Substantia nigra (tissue), 51 donors: ENCODE measurements at places on chromosomes 1 and 21.

- DNase-seq: no peak
Measured at GRCh38 chr1:41481109-41481775, 3.2 kb downstream of the EDN2 start.

DNA sequence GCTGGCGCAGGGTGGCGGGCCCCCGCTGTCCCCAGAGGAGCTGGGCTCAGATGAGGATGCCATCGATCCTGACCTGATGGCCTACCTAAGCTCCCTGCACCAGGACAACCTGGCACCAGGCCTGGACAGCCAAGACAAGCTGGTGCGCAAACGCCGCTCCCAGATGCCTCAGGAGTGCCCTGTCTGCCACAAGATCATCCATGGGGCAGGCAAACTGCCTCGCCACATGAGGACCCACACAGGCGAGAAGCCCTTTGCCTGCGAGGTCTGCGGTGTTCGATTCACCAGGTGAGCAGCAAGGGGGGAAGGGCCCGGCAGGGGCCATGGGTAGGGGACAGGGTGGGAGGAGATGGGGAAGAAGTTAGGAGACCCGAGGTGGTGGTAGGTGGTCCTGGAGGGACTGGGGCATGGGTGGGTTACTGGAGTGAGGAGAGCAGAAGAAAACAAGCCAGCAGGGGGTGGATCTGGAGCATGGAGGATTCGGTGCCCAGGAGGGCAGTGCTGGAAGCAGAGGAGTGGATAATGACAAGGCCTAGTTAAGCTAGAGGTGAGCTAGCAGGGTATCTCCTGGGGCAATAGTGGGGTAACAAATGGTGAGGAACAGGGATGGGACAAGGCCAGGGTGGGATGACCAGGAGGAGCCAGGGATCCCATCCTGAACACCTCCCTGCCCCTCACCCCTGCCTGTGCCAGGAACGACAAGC is 13.1 kb downstream of the ZBTB7B start:
- DNase-seq: no peak

DNA sequence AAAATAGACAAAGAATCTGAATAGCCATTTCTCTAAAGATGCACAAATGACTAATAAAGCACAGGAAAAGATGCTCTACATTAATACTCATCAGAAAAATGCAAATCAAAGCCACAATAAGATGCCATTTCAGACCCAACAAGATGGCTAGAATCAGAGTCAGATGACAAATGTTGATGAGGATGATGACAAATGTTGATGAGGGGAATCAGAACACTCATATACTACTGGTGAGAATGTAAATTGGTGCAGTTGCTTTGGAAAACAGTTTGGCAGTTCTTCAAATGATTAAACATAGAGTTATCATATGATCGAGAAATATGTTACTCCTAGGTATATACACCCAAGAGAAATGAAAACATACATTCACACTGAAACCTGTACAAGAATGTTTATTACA is 33.9 kb downstream of the LRRC40 start:
- no peak for DNase-seq

DNA sequence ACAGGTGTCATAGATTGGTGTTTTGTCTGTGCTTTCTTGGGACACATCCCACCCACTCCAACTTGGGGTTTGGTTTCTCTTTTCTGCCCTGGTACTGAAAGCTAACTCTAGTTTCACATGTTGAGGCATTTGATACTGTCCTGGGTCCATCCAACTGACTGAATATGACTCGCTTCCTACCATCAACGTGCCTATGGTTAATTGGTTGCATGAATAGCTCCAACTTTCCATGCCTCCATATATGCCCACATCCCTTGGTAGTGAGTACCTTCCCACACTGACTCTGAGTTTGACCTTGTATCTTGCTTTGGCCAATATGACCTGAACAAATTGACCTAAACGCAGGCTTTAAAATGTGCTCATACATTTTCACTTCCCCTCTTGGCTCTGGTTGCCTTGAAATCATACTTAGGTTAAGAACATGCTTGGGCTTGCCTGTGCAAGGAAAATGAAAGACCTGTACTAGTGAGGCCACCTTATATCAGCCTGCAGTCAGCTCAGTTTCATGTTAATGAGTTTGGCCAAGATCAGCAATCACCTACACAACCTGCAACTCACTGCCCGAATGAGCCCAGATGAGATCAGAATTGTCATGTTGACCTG is 81.0 kb upstream of the KCNK2 start:
- no peak for DNase-seq

DNA sequence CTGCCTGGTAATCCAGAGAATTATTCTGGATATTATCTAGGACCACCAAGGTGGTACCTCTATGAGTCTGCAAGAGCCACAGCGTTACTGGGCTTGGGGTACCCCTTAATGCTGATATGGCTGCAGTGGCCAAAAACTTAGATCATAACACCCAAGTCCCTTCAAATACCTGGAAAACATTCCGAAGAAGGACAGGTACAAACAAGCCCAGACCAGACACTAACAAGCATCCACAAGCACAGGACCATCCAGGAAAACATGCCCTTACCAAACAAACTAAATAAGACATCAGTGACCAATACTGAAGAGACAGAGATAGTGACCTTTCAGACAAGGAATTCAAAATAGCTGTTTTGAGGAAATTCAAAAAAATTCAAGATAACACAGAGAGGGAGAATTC is 2.9 kb downstream of the C1orf105 start:
- DNase-seq: no peak

GRCh38 chr1:116553386-116554115 is 17.3 kb downstream of the CD58 start:
- DNase-seq: no peak

GRCh38 chr1:233090746-233091494 is 140.5 kb downstream of the NTPCR start:
- no peak for DNase-seq

GRCh38 chr1:158649052-158649451 is 37.5 kb downstream of the SPTA1 start:
- DNase-seq: no peak
